KBM-7 (cell line): ENCODE measurements at places on chromosomes 1 and 21.

GRCh38 chr1:40978886-40979240 lies 633 bp upstream of the CTPS1 start:
- no peak for DNase-seq

DNA sequence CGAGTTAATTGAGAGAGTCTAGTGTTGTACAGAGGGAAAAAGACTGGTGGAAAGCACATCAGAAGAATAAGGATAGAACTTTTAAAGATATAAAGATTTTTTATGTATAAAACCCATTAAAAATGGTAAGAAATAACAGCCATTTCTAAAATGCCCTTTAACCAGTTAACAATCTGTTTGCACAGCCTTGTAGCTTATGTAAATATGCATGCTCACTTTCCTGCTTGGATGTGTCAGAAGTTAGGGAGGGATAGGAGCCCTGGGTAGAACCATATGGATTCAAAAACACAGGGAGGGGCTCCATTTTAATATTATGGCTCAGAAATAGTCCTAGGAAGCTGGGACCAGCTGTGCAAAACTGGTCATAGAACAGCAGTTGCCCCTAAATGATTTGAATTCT lies 4.5 kb upstream of the EDEM3 start:
- no peak for DNase-seq

GRCh38 chr21:46325073-46325912 lies 1.3 kb downstream of the PCNT start:
- DNase-seq: peak; percentile 55

GRCh38 chr1:206909883-206910318 lies 11.8 kb downstream of the FCMR start:
- DNase-seq: no peak

DNA sequence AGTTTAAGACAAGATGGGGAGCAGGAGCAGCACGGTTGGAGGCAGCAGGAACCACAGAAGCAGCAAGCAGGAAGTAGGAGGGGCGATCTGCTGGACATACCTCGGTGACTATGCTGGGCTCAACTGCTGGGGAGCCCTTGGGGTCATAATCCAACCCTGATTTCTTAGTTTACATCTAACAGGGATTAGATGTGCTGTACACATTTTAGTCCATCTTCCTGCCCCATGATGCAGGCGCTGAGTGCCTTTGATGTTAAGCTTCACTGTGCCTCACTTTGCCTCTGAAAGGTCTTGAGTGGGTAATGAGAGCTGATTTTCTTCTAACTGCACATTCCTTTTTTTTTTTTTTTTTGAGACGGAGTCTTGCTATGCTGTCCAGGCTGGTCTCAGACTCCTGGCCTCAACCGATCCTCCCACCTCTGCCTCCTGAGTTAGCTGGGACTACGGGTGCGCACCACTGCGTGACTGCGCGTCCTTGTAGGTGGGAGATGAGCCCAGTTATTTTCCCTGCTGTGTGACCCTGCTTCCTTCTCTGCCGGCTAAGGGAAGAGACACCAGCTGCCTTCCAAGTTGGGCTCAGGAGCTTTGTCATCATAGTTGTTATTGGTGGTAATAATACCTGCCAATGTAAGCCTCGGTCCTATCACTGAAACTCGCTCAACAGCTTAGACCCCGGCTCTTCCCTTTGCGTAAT lies 1.1 kb upstream of the RCAN3 start:
- peak; percentile 71 for DNase-seq

- no peak for DNase-seq
Observed at GRCh38 chr1:116855773-116856201, 53.9 kb upstream of the PTGFRN start.
